Stomach (tissue), 19 donors: ENCODE measurements at places on chromosomes 6 and 20.
A peak's percentile ranks its signal among the peaks of the same experiment; 100 is the strongest.

DNA sequence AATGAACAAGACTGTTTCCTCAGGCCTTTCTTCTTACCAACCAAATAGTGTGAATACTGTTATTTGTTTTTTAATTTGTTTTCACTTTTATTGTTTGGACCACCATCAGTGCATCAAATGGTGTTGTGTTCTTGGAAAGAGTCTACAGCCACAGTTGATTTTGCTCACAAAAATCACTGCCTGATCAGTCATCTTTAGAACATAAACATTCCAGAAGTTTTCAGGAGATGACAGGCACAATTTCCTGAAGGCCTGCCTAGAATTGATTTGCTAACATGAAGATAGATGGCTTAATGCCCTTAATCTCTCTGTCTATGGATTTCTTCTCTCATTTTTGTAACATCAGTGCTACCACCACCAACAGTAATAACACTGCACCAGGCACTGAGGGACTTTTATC lies 13.5 kb downstream of the IL22RA2 start:
- no peak for DNase-seq

DNA sequence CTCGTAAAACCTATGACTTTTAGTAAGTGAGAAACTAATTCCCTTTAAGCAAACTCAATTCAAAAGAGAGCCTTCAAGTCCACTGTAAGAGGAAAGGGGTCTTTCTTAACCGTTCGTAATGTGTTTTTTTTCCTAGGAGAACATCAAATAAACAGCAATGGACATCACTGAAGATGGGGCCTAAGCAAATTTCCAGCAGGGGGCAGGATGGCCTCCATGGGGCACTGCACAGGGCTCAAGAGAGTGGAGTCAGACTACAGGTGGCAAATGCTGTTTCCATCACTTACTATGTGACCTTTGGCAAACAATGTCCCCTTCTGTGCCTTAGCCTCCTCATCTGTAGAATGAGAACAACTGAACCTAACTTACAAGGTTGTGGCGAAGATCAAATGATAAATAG lies 88.7 kb downstream of the ARHGAP18 start:
- peak; percentile 34 for DNase-seq

DNA sequence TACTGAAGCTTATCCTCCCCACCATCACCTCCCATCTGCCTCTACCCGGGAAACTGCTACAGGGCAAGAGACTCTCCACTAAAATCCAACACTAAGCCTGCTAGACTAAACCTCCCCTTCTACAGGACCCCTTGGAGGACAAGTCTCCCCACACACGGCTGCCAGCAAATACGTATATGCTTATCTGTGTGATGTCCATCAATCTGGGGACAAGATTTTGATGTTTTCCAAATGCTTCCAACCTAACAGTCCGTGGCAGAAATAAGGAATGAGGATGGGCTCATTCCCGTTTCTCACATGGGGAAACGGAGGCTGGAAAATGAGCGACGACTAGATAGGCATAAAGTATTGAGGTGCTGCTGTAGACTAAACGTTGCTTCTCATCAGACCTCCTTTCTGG lies 1.8 kb downstream of the KCNK5 start:
- DNase-seq, result no peak

DNA sequence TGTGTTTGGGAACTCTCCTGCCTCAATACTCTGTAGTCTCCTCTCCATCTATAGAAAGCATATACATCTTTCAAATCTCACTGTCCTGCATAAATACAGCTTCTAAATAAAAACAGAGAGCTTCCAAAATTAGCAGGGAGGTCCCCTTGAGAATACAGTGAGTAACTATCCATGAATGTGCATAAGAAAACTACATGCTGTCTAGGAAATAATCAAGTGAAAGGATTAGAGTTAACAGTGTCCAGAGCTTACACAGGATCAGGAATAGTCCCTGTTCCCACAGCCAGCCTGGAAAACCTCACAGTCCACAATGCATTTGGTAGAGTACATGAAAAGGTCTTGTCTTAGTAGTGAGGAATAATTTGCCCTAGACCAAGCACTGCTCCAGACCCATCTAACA lies 123.0 kb upstream of the POU3F2 start:
- no peak for DNase-seq

DNA sequence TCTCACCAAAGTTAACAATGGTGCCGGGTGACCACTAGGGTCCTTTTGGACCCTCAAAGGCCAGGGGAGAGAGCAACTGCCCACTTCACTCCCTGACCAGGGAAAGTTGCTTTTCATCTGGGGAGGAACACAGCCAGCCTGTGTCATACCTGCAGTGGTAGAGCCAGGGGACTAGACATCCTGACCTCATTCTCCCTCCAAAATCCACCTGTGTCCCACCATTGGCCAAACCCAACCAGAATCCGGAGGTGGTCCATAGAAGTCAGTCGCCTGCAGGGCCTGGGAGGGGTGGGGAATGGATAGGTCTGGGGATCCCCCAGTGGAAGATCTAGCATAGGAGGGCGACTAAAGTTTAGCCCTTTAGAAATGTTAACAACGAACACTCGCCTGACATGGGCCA lies 12.8 kb downstream of the PFDN4 start:
- no peak for DNase-seq

DNA sequence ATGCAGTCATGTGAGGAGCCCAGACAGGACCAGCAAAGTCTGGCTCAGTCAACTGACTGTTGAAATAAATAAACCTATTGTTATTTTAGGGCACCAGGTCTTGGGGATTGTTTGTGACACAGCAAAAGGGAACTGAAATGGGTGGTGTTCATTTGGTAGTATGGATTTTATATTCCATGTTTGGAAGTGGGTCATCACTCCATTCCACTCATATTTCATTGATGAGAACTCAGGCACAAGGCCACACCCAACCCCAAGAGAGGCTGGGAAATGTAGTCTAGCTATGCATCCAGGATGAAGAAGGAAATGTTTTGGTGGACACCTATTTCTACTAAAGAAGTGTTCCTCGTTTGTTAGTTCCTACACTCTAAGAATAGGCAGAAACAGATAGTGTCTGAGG lies 64.9 kb upstream of the BTBD3 start:
- DNase-seq, result no peak

- DNase-seq, result no peak
Measured at GRCh38 chr6:72620871-72621290, 983 bp upstream of the KCNQ5 start.

GRCh38 chr6:36650848-36651478 lies 27.6 kb upstream of the CDKN1A start:
- peak; percentile 62 for DNase-seq

- no peak for DNase-seq
Measured at GRCh38 chr20:32249030-32249738, 28.3 kb upstream of the KIF3B start.

GRCh38 chr6:107418118-107418517 lies 41.2 kb downstream of the PDSS2 start:
- no peak for DNase-seq

DNA sequence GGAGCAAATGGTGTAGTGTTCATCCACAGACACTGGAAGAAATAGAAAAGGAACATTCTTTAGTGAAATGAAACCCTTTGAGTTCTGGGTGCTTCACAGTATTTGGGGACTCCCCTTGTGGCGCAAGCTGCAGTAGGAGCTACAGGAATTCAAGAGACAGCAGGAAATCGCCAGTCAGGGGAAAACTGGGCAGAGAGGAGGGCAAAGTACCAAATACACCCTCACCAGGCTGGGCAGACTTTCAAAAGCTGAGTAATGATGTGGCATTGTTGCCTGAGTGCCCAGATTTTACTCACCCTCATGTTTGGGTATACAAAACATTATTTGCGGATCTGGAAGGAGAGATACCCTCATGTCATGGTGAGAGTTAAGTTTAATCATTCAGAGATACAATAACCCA lies 97.9 kb downstream of the SOD2 start:
- no peak for DNase-seq

DNA sequence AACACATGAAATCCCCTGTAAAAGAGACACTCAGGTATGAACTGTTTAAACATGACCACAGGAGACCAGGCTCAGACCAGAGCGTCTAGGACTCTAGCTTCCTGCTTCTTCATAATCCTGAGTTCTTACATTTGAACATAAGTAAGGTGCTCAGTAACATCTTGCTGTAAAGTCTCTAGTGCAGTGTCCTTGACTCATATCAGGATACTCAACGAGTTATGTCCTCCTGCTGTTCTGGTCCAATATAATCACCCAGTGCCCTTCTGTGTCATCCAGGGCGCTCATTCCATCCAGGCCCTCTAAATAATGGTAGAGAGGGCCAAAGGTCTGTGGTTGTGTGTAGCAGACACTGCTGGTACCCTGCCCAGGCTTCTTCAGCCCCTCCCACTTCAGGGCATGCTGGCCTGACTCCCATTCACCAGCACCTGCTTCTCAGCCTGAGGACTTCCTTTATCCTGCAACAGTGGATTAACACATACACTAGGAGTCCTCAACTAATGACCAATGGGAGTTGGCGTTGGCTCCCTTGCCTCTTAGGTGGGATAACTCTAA lies 66.8 kb upstream of the MOCS1 start:
- DNase-seq, result no peak

DNA sequence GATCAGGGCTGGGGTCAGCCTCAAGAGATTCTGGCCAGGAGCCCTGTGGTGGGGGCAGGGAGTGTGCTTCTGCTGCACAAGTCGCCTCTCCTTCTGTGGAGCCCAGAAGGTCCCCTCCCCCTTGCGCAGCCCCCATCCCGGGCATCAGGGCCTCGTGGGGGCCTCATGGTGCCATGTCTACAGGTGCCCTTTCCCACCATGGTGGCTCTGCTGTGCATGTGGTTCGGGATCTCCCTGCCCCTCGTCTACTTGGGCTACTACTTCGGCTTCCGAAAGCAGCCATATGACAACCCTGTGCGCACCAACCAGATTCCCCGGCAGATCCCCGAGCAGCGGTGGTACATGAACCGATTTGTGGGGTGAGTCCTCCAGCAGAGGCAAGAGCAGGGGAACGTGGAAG lies 48.1 kb downstream of the TM9SF4 start:
- no peak for DNase-seq

- no peak for DNase-seq
Measured at GRCh38 chr20:36720510-36720909, 25.4 kb downstream of the NDRG3 start.

GRCh38 chr20:62511300-62511914 lies 35.6 kb upstream of the GATA5 start:
- no peak for DNase-seq

GRCh38 chr6:80959034-80959433 lies 793.4 kb downstream of the TENT5A start:
- DNase-seq, result no peak

DNA sequence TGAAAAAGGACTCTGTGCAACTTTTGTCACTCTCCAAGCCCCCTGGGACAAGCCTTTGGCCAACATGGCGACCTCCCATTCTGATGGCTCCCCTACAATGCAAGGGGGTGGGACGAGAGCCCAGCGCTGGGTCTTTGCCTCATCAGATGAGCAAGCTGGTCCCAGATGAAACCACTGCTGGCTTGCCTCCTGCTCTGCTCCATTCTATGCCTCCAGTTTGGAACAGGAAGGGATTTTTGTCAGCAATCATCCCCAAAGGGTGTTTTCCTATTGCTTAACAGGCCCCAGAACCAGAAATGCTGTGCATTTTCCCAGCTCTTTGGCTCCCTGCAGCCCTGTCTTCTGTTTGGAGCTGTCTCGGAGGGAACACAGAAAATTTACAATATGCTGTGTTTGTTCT lies 412.7 kb downstream of the MAFB start:
- peak; percentile 31 for DNase-seq
